ENCODE measurements at places on chromosomes 3 and 15.

DNA sequence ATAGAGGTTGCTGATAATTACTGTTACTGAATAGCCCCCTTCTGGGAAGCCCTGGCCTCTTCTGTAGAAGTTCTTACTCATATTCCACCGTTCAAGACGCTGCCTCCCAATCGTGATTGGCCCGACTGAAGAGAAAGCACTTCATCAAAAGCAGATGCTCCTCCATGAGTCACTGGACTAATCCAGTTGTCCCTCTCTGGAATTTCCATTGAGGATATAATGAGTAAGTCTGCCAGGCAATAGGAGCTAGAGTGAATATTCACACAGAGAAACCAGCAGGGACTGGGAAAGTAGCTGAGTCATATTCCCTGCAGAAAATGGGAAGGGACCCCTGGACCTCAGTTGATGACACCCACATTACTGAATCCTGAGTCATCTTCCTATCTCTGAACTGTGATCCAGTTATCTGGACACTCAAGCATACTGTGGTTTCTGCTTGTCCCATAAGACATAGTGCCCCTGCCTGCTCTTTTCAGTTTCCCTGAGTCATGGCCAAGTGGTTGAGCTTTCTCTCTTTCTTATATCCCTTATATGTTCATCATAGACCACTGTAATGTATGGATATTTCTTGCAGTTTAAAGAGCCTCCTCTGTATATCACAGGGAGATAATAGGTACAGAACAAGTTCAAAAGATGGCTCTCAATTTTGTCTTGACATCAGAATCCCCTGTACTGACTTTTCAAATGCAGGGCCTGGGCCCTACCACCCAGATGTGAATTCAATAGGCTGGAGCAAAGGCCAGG lies 151.2 kb upstream of the CDIN1 start:
- no peak for DNase-seq

DNA sequence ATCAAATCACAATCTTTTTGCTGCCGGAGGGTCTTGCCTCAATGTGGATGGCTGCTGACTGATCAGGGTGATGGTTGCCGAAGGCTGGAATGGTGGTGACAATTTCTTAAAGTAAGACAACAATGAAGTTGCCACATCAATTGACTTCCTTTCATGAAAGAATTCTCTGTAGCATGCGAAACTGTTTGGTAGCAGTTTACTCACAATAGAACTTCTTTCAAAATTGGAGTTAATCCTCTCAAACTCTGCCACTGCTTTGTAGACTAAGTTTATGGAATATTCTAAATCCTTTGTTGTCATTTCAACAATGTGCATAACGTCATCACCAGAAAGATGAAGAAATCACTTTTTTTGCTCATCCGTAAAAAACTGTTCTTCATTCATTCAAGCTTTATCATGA lies 65.8 kb downstream of the B3GNT5 start:
- DNase-seq = no peak

DNA sequence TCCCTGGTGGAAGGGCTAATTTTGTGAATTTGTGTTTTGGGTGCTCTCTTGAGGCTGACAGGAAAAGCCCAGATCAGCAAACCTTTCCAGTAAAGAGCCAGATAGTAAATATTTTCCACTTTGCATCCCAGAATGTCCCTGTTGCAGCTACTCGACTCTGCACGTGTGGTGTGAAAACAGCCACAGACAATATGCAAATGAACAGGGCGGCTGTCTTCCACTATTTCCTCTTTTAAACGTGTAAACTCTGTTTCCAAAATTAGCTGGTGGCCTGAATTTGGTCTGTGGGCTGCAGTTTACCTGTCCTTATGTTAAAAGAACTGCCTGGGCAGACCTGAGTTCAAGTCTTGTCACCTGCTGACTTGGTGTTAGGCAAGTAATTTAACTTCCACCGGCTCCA lies 202.7 kb downstream of the EDEM1 start:
- no peak for DNase-seq

DNA sequence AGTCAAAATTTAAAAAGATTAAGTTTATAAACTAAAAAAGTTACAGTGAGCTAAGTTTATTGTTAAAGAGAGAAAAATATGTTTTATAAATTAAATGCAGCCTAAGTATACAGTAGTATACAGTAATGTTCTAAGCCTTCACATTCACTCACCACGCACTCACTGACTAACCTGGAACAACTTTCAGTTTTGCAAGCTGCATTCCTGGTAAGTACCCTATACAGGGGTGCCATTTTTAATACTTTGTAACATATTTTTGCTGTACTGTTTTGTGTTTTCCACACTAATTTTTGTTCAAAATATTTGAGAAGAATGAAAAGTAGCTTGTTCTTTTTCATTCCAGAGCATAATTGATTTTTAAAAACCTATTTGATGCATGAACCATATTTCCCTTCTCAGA lies 524.9 kb downstream of the RBMS3 start:
- DNase-seq = no peak

- DNase-seq = no peak
These were observed 1191.0 kb upstream of the ALCAM start for GRCh38 chr3:104175696-104176095.

All from activated CD4-positive, alpha-beta T cell treated with anti-CD3 and anti-CD28 coated beads for 24 hours (primary cell).